Activated CD4-positive, alpha-beta memory T cell treated with anti-CD3 and anti-CD28 coated beads, Interleukin-2, amount 10 ng/mL, durations not matched to agents 7 days and 5 days (primary cell): ENCODE measurements at places on chromosomes 2 and 18. TPM values are rescaled to one million over a fixed set of nuclear protein-coding genes. Genes with fewer than 3 reads are reported as not detected.

MEP1B gene
- total RNA-seq, result 0.13 TPM

- no peak for DNase-seq
Measured at GRCh38 chr18:69961718-69962117, 14.0 kb upstream of the CD226 start.

DNA sequence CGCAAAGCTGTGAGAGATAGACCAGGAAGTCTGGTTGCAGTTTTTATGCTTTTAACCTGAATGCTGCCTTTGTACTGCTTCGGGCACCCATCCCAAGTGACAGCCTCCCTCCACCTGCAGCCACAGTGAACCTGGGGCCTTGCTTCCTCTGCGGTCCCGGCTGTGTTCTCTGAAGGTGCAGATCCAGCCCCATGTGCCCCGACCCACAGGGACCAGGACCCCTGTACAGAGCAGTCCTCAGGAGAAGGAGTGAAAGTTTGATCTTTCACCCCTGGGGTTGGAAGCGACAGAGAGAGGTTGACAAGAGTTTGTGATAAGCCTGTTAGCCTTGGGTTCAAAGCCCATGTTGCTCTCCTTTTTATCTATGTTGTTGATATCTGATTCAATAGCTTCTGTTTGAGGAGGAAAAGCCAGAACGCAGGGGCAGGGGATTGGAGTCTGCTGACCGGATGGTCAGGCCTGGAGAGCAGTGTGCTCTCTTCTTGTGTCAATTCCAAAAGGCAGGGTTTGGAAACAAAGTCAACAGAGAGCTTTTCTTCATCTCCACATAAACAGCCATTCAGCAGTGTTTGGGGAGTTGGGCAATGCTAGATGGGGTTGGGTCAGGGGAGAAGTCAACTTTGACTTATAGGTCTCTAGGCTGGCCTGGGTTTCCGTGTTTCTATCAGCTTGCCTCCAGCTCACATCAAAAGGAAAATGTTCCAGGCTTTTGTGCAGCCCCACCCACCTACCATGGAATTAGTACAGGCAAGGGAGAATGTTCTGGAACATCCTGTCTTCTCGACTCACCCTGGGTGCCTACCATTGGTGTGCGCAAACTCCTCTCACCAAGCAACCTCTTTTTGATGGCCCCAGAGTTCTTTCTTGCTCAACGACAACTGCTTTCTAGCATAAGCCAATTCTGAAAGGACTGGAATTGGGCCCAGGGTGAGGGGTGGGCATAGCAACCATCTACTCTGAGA lies 214.9 kb downstream of the ALPK2 start:
- no peak for DNase-seq

- no peak for DNase-seq
Measured at GRCh38 chr18:73690222-73690621, 457.4 kb downstream of the FBXO15 start.

DNA sequence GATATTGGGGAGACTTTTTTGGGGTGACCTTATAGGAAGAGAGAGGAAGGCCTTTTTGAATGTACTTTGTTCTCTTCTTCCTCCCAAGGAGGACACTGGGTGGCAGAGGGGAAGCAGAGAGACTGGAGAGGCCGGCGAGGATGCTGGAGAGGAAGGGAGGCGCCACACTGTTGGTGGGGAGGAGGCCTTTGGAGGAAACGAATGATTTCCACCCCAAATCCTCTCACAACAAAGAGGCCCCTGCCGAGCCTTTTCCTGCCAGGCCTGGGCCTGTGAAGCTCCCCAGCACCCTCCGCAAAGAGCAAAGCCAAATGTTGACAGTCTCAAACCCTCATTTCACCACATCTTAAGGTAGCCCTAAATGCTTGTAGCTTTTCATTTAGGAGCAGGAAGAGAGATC lies 59.0 kb upstream of the UPP2 start:
- DNase-seq, result no peak

GRCh38 chr2:60867848-60868247 lies 13.5 kb upstream of the REL start:
- peak; percentile 52 for DNase-seq

GRCh38 chr2:120672526-120673204 lies 63.0 kb upstream of the GLI2 start:
- DNase-seq, result no peak

DNA sequence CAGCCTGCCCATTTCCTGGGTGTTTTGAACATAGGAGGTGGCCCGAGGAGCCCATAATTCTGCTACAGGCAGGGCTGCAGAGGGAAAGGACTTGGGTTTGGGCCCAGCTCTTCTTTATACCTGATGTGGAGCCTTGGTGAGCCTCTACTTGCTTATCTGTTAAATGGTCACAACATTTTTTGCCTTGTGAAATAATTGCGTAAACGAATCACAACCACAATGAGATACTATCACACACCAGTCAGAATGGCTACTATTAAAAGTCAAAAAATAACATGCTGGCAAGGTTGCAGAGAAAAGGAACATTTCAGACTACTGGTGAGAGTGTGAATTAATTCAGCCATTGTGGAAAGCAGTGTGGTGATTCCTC lies 4.1 kb upstream of the FABP1 start:
- DNase-seq, result no peak

- DNase-seq, result no peak
Measured at GRCh38 chr2:234655706-234656105, 158.8 kb upstream of the ARL4C start.
